Progenitor cell of endocrine pancreas (in vitro differentiated cells): ENCODE measurements at places on chromosomes 12 and 14. TPM values are rescaled to one million over a fixed set of nuclear protein-coding genes. Genes with fewer than 3 reads are reported as not detected.
A peak's percentile ranks its signal among the peaks of the same experiment; 100 is the strongest.

DNA sequence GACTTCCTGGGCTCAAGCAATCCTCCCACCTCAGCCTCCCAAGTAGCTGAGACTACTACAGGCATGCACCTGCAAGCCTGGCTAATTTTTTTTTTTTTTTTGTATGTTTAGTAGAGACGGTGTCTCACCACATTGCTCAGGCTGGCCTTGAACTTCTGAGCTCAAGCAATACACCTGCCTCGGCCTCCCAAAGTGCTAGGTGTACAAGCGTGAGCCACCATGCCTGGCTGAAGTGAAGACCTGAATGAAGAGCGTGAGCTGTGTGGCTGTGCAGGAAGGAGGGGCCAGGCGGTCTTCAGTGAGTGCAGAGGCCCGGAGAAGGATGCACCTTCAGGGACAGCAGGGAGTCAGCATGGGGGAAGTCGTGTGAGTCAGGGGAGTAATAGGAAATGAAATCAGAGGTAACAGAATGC lies 14.9 kb upstream of the NFKBIA start:
- H3K4me1 ChIP-seq = peaks cover 13% of the 10 kb centered on the region
- no peaks in the 10 kb centered on the region for H3K36me3 ChIP-seq
- DNase-seq = no peak
- no peak overlapping the region for H3K27ac ChIP-seq
- H3K27me3 ChIP-seq = peaks cover 3% of the 10 kb centered on the region

- no peaks in the 10 kb centered on the region for H3K27me3 ChIP-seq
- peak overlapping the region; percentile 20 for H3K27ac ChIP-seq
- DNase-seq = no peak
- H3K36me3 ChIP-seq = no peaks in the 10 kb centered on the region
- H3K4me1 ChIP-seq = peaks cover 2% of the 10 kb centered on the region
- no peak overlapping the region for H3K4me3 ChIP-seq
These were observed 32.9 kb upstream of the TTC7B start for GRCh38 chr14:90848944-90849731.

DNA sequence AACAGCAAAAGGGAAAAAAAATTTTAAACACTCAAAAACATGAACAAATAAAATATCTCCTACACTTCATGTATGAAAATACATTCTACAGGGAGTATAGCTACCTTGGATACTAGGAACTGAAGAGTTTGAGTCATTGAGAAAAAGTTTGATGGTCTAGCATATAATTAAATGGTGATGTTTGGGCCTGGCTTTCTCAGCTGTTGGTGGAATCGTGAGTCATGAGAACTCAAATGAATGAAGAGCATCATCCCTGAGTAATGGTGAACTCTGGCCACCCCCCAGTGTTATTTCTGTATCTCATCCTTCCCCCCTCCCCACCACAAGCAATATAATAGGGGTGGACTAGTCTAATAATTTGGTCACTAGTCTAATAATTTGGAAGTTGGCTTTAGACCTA lies 6.7 kb upstream of the SLC6A15 start:
- DNase-seq = no peak
- H3K27ac ChIP-seq = no peak overlapping the region
- peaks cover 33% of the 10 kb centered on the region for H3K27me3 ChIP-seq
- no peaks in the 10 kb centered on the region for H3K4me1 ChIP-seq
- no peak overlapping the region for H3K4me3 ChIP-seq

- no peak for DNase-seq
- peaks cover 1% of the 10 kb centered on the region for H3K4me1 ChIP-seq
- no peaks in the 10 kb centered on the region for H3K27me3 ChIP-seq
These were observed 134.1 kb upstream of the SSTR1 start for GRCh38 chr14:38073641-38074040.

DNA sequence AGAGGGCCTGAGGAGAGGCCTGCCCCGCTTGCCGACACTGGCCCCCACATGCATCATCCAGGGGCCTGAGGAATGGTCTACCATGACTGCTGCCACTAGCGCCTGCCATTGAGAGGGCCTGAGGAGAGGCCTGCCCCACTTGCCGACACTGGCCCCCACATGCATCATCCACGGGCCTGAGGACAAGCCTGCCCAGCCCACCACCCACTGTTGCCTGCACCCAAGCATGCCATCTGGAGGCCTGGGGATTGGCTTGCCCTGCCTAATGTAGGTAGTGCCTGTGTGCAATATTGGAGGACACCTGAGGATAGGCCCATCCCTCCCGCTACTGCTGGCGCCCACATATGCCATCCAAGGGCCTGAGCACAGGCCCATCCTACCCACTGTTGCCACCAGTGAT lies 24.4 kb downstream of the CYP46A1 start:
- H3K4me1 ChIP-seq = no peaks in the 10 kb centered on the region
- no peak overlapping the region for H3K4me3 ChIP-seq
- H3K27ac ChIP-seq = no peak overlapping the region
- no peaks in the 10 kb centered on the region for H3K27me3 ChIP-seq
- H3K36me3 ChIP-seq = peaks cover 8% of the 10 kb centered on the region

- H3K27ac ChIP-seq = no peak overlapping the region
- peaks cover 5% of the 10 kb centered on the region for H3K36me3 ChIP-seq
- no peak overlapping the region for H3K4me3 ChIP-seq
- H3K27me3 ChIP-seq = peaks cover 3% of the 10 kb centered on the region
- DNase-seq = no peak
These were observed 139.7 kb downstream of the HELB start for GRCh38 chr12:66441905-66442559.

ANO2 gene
- 2.8 and 3.5 TPM in 2 replicates for total RNA-seq

SLC6A12 gene
- 3.1 and 4.7 TPM in 2 replicates for total RNA-seq

SLC5A8 gene
- 0.12 TPM in 1 of 2 replicates, not detected in the other for total RNA-seq

DNA sequence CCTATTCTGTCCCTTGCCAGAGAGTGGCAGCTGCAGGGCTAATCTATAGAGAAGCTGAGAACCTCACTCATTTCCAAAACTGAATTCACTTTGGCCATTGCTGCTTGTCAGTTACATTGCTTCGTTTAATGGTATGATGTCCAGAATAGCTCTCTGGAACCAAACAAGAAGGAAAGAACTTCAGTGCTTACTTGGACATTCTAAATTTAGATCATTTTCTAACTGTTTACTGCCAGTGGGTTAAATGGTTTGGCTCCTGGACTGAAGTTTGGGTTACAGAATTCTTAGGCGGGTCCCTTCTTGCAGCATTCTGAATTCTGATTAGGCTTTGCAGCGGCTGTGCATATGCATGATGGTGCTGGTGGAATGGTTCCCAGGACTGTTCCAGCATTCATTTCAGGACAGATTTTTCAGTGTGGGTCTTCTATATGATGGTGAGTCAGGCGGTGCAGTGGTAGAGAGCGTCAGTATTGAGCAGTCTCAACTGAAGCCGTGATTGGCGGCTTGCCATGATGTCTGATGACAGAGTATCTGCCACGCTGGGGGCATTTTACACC lies 148.7 kb downstream of the DYRK2 start:
- no peak overlapping the region for H3K27ac ChIP-seq
- no peak overlapping the region for H3K4me3 ChIP-seq
- no peak for DNase-seq
- H3K27me3 ChIP-seq = no peaks in the 10 kb centered on the region
- peaks cover 3% of the 10 kb centered on the region for H3K4me1 ChIP-seq

FAM181A gene
- not detected in 2 replicates for total RNA-seq

DNA sequence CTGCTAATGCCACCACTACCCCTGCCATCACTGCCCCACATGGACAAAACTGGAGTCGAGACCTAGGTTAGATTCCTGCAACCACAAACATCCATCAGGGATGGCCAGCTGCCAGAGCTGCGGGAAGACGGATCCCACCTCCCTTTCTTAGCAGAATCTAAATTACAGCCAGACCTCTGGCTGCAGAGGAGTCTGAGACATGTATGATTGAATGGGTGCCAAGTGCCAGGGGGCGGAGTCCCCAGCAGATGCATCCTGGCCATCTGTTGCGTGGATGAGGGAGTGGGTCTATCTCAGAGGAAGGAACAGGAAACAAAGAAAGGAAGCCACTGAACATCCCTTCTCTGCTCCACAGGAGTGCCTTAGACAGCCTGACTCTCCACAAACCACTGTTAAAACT lies 7.1 kb upstream of the OAS2 start:
- DNase-seq = no peak
- no peak overlapping the region for H3K4me3 ChIP-seq
- H3K27me3 ChIP-seq = peaks cover 4% of the 10 kb centered on the region
- no peak overlapping the region for H3K27ac ChIP-seq
- H3K36me3 ChIP-seq = no peaks in the 10 kb centered on the region

GRCh38 chr12:21308785-21309184 lies 25.9 kb downstream of the SLCO1A2 start:
- DNase-seq = no peak
- H3K4me3 ChIP-seq = no peak overlapping the region
- H3K4me1 ChIP-seq = peaks cover 6% of the 10 kb centered on the region
- H3K27me3 ChIP-seq = peaks cover 23% of the 10 kb centered on the region
- H3K36me3 ChIP-seq = peaks cover 4% of the 10 kb centered on the region

DNA sequence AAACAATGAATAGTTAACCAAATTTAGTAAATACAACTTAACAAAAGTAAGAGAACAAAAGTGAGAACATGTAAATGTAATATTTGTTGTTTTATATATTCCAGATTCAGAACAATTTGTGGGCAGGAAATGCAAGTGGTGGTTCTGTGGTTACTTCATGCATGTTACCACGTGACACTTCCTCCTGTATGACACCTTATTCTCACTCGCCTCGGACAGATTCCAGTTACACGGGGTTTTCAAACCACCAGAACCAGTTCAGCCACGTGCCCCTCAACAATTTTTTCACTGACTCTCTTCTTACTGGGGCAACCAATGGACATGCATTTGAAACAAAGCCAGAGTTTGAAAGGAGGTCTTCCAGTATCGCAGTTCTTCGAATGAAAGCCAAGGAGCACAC lies 21.0 kb downstream of the ALX1 start:
- no peak overlapping the region for H3K27ac ChIP-seq
- peaks cover 8% of the 10 kb centered on the region for H3K4me1 ChIP-seq
- H3K36me3 ChIP-seq = peaks cover 3% of the 10 kb centered on the region
- DNase-seq = no peak
- H3K4me3 ChIP-seq = no peak overlapping the region

DNA sequence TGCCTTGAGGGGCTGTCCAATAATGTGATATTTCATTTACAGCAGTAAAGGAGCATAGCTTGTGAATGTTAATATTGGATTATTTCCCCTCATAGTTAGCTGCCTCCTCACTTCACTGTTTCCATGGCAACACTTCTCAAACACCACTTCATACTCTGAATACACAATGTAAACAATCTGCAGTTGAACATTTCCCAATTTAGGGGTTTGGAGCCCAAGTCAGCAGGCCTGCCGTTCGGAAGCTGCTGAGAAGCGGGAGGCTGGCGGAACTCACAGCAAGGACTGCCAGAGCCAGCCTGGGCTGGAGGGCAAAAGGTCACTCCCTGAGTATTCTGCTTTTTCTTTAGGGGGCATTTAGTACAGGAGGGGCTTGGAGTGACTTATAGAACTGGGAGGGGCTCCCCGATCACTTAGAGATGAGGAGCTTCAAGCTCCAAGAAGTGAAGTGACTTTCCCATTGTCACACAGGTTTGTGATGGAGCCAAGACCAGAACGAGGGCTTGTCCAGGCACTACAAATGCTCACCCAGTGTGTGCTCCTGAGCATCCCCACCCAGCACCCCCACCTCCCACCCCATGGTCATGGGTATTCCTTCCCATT lies 12.1 kb upstream of the SLC24A4 start:
- no peak overlapping the region for H3K4me3 ChIP-seq
- H3K27ac ChIP-seq = no peak overlapping the region
- DNase-seq = no peak
- no peaks in the 10 kb centered on the region for H3K36me3 ChIP-seq
- peaks cover 31% of the 10 kb centered on the region for H3K27me3 ChIP-seq

GRCh38 chr12:103779410-103780092 lies 61.5 kb downstream of the NT5DC3 start:
- H3K27me3 ChIP-seq = no peaks in the 10 kb centered on the region
- H3K4me1 ChIP-seq = peaks cover 10% of the 10 kb centered on the region
- no peak for DNase-seq
- H3K4me3 ChIP-seq = no peak overlapping the region
- H3K36me3 ChIP-seq = peaks cover 19% of the 10 kb centered on the region

- no peaks in the 10 kb centered on the region for H3K36me3 ChIP-seq
- H3K27ac ChIP-seq = no peak overlapping the region
- peaks cover 1% of the 10 kb centered on the region for H3K4me1 ChIP-seq
- no peak for DNase-seq
- H3K27me3 ChIP-seq = peaks cover 10% of the 10 kb centered on the region
These were observed 638.3 kb upstream of the TBX3 start for GRCh38 chr12:115322275-115322674.

DNA sequence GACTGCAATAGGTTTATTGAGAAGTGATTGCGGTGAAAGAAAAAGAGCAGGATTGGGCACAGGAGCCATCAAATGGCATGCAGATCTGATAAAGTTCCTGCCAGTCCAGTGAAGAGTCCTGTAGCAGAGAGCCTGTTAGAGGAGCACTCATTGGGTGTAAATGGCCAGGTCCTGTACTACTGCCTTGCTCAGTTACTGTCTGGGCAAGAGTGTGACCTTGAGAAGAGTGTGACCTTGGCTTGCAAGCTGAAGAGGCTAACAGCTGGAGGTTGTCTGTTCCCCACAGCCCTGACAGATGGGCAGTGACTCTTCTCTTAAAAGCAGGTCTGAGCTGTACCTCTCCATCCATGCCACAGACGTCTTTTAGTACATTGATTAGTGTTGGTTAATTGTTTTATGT lies 148.6 kb upstream of the SLC38A2 start:
- no peak overlapping the region for H3K4me3 ChIP-seq
- H3K4me1 ChIP-seq = peaks cover 22% of the 10 kb centered on the region
- H3K27me3 ChIP-seq = no peaks in the 10 kb centered on the region
- no peak overlapping the region for H3K27ac ChIP-seq
- no peak for DNase-seq
- H3K36me3 ChIP-seq = no peaks in the 10 kb centered on the region

DNA sequence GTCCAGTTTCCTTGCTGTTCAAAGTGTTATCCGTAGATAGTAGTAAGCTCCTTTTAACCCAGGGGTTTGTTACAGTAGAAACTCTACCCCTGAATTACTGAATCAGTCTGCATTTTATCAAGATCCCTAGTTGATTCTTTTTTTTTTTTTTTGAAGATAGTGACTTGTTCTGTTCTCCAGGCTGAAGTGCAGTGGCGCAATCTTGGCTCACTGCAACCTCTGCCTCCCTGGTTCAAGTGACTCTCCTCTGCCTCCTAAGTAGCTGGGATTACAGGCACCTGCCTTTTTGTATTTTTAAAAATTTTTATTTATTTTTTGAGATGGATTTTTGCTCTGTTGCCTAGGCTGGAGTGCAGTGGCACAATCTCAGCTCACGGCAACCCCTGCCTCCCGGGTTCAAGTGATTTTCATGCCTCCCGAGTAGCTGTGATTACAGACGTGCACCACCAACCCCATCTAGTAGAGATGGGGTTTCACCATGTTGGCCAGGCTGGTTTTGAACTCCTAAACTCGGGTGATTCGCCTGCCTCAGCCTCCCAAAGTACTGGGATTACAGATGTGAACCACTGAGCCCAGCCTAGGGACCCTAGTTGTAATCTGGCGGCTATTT lies 10.5 kb downstream of the LARP4 start:
- H3K4me1 ChIP-seq = peaks cover 2% of the 10 kb centered on the region
- H3K27ac ChIP-seq = no peak overlapping the region
- H3K27me3 ChIP-seq = no peaks in the 10 kb centered on the region

ERP27 gene
- total RNA-seq = 22.8 and 23.1 TPM in 2 replicates

CCDC60 gene
- 17.6 and 23.4 TPM in 2 replicates for total RNA-seq

CPNE8 gene
- 1.7 and 3.2 TPM in 2 replicates for total RNA-seq

SLC17A8 gene
- 1.2 and 1.5 TPM in 2 replicates for total RNA-seq

SLC39A5 gene
- total RNA-seq = 62.9 and 65.2 TPM in 2 replicates

LMNTD1 gene
- not detected in 2 replicates for total RNA-seq
